ENCODE measurements at places on chromosomes 4 and X.

DNA sequence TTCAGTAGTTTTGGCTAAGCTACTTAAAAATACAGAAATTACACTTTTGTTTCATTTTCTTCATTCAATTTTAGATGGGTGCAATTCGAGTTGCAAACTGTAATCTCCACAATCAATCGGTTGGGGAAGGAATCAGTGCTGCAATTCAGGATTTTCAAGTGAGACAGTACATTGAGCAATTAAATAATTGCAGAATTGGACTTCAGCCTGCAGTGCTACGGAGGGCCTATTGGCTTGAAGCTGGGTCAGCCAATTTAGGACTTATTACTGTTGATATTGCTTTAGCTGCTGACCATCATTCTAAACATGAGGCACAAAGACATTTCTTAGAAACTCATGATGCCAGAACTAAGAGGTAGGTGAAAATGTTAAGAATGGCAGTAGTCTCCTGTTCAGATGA, 77.7 kb downstream of the BLTP1 start:
- DNase-seq, result no peak

GRCh38 chr4:154503598-154503997, 12.0 kb upstream of the DCHS2 start:
- no peak for DNase-seq

GRCh38 chrX:136268051-136269048, 17.1 kb upstream of the MAP7D3 start:
- no peak for DNase-seq

DNA sequence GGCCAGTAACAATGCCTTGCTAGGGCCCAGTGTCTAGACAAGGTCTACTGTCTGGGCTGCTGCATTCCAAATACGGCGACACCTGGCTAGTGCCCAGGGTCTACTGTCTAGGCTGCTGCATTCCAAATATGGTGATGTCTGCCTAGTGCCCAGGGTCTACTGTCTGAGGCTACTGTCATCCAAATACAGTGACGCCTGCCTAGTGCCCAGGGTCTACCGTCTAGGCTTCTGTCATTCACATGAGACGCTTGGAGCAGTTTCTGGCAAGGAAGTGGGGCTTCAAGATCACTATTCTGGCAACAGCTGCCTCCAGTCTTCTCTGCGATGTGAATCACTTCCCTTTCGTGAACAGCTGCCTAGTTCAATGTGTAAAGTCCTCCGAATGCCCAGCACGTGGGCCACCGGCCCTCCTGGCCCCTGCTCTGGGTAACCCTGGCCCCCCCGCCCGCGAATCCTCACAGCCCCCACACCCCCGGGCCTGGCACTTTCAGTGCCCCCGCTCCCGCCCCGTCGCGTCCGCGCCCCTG, 12.7 kb downstream of the ACOX3 start:
- no peak for DNase-seq

- no peak for DNase-seq
Measured at GRCh38 chr4:182411391-182411790, 168.2 kb downstream of the TENM3 start.
